T-helper 2 cell (primary cell): ENCODE measurements at places on chromosomes 1 and 21.

- DNase-seq: no peak
Observed at GRCh38 chr1:44602634-44603628, 71.3 kb downstream of the TMEM53 start.

- no peak for DNase-seq
Observed at GRCh38 chr1:65992165-65992821, 199.6 kb downstream of the PDE4B start.

DNA sequence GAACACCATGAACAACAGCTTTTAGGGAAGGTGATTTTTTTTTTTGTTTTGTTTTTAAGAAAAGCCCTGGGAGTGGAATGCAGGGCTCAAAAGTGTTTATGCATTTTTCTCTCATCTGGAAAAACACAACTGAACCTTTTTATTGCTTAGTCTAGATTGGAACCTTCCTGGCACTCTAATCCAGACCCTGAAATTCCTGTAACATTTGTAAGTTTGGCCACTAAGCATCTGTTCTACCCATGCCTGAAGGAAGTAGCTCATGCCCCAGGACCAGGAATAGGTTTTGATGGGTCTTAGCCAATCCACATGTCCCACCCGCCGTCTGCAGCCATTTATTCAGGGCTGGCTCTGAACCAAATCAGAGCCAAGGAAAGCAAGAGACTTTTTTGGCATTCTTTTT, 39.7 kb upstream of the SLC2A1 start:
- DNase-seq: no peak

- DNase-seq: no peak
Observed at GRCh38 chr1:76048219-76048618, 26.3 kb upstream of the ST6GALNAC3 start.

DNA sequence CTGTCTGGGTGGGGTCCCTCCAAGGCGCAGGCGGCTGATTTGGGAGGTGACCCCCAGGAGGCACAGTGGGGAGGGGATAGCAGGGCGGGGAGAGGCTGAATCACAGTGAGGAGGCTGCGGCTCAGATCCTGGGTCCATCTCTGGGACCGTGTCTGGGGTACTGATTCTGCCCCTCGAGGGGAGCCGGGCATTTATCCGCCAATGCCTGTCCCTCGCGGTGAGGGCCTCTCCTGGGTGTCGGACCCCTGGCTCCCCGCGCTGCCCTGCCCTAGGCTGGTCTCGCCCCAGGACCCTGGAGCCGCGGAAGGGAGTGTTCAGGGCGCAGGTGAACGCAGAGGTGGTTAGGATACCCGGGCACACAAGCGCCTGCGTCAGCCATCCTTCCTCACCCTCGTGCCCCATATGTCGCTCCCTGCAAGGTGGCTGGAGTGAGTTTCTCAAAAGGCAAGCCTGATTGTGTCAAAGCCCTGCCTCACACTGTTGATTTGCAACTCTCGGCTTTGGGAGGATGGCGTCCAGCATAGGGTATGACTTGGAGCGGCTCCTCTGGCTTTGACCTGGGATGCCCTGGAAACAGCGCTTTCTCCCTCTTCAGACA, 530.9 kb downstream of the PTPRU start:
- DNase-seq: no peak

DNA sequence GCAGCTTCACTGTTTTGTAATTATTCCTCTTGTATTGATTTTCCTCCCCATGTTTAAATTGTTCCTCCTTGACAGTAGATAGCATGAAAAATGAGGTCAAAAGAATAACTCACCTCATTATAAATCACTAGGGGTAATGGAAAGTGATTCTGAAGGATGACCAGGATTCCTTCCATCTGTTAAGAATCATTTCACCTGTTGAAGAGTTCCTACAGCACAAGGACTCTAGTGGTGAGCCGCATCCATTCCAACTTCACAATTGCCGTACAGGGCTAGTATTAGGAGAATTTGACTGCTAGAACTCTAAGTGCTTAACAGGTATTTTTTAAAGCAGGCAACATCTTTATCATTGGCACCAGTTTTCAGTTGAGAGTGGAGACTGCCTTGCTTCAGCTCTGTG, 13.7 kb downstream of the PPP1R12B start:
- no peak for DNase-seq
